ENCODE measurements at places on chromosomes 7 and 10.

DNA sequence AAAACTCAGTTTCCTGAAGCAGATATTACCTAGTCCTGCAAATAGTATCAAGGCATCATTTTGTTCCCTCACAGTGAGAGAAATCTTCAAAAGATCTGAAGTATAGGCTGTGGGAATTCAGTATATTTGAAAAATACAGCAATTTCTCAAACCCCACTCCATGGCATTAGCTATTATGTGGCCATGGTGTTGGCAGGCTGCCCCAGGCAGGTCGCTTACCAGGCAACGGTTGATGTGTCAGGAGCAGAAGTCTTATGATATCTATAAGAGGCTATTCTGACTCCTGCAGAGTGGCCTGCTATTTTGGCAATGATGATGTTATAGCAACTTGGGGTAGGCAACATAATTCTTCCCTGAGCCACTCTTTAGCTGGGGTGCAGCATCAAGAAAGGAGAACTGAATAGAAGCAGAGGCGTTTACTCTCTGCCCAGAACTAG, 187.9 kb downstream of the PLXDC2 start:
- no peaks in the 10 kb centered on the region for H3K27me3 ChIP-seq
- H3K4me3 ChIP-seq = no peak overlapping the region
- no peaks in the 10 kb centered on the region for H3K36me3 ChIP-seq
- no peak for DNase-seq
- no peak overlapping the region for H3K27ac ChIP-seq

- no peaks in the 10 kb centered on the region for H3K4me1 ChIP-seq
- no peak overlapping the region for H3K27ac ChIP-seq
- peak; percentile 26 for DNase-seq
- no peaks in the 10 kb centered on the region for H3K36me3 ChIP-seq
- H3K4me3 ChIP-seq = no peak overlapping the region
These were observed 180.5 kb downstream of the ZNF365 start for GRCh38 chr10:62554632-62555199.

GRCh38 chr7:74455928-74456327, 2.2 kb downstream of the GTF2IRD1 start:
- H3K36me3 ChIP-seq = no peaks in the 10 kb centered on the region
- H3K4me1 ChIP-seq = peaks cover 22% of the 10 kb centered on the region
- no peak overlapping the region for H3K4me3 ChIP-seq
- no peaks in the 10 kb centered on the region for H3K27me3 ChIP-seq
- DNase-seq = no peak

GRCh38 chr10:126021833-126022500, 125.6 kb downstream of the FANK1 start:
- H3K4me1 ChIP-seq = no peaks in the 10 kb centered on the region
- DNase-seq = no peak
- no peaks in the 10 kb centered on the region for H3K36me3 ChIP-seq
- no peak overlapping the region for H3K4me3 ChIP-seq
- H3K27ac ChIP-seq = no peak overlapping the region
- H3K27me3 ChIP-seq = no peaks in the 10 kb centered on the region

GRCh38 chr10:79168210-79168609, 99.4 kb downstream of the ZMIZ1 start:
- H3K36me3 ChIP-seq = no peaks in the 10 kb centered on the region
- no peaks in the 10 kb centered on the region for H3K27me3 ChIP-seq
- no peak overlapping the region for H3K4me3 ChIP-seq
- no peak overlapping the region for H3K27ac ChIP-seq
- no peak for DNase-seq
